DMS 273 treated with DMSO at 0.1 percent for 48 hours (cell line): ENCODE measurements at places on chromosomes 7 and 10.

DNA sequence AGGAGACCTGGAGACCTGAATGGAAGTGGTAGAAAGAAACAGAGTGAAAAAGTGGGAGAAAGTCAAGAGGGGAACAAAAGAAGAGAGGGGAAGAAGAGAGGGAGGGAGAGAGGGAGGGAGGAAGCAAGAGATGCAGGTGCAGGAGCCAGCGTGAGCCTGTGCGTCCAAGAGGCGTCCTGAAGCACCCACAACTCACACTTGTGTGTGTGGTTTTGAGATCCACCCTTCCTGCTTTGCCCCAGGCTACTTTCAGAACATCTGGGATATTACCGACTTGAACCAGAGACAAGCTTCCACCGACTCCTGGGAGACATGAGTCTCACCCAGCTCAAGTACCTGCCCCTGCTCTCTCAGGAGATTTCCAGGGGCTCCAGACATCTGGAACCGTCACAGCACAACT, 9.8 kb downstream of the AFAP1L2 start:
- DNase-seq: no peak

- DNase-seq: peak; percentile 40
These were observed 208.2 kb downstream of the WDR11 start for GRCh38 chr10:121059351-121059750.

DNA sequence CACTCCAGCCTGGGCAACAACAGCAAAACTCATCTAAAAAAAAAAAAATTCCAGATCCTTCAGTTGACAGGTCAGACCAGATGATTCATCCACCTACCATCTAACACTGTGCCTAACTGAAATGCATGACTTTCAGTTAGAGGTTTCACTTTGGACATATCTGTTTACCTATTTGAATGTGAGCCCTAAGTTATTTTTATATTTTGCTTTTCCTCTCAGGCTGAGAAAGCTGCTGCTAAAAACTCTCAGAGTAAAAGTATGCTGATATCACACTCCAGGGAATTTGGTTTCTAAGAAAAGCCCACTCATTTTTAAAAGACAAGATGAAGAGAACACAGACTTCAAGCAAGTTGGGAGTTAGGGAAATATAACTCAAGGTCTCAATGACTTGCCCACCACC, 126.0 kb downstream of the SGMS1 start:
- no peak for DNase-seq

DNA sequence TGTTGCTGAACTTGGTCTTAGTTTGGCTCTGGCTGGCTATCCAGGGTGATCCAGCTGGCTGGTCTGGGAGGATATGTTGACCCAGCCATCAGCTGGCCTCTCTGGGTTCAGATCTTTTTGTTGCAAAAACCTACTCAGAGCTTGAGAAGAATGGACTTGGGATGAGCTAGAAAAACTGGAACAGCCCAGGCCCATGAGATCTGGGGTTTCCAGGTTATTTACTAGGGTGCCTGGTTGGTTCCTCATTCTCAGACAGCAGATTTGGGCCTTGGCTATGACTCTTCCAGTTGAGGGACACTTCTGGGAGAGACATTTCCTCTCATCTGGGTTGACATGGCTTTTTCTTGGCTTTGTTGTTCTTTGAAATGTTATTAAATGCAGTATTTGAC, 116.6 kb downstream of the ADCY1 start:
- no peak for DNase-seq

DNA sequence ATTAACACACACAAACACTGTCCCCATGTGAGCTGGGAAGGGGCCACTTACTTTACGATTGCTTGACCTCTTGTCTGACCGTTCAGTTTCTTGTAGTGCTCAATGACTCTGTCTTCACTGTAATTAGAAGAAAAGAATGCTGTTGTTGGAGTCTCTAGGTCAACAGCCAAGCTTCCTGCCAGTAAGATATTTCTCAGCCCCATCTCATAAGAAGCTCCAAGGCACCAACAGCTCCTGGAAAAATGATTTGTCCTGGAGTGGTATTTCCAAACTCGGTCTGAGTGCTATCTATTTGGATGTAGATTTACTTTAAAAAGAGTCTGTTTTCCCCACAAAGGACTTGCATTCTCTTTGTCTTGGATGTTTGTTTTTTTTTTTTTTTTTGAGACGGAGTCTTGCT, 153.7 kb downstream of the PRPF18 start:
- DNase-seq: no peak
